ENCODE measurements at places on chromosomes 1 and 21. TPM values are rescaled to one million over a fixed set of nuclear protein-coding genes. Genes with fewer than 3 reads are reported as not detected.
A peak's percentile ranks its signal among the peaks of the same experiment; 100 is the strongest.

Gene AMY1A
- not detected for total RNA-seq

- no peak for ATAC-seq
Observed at GRCh38 chr1:157288996-157289395, 150.8 kb upstream of the ETV3 start.

Gene AMY2A
- not detected for total RNA-seq

Gene CGN
- total RNA-seq: 0.42 TPM

DNA sequence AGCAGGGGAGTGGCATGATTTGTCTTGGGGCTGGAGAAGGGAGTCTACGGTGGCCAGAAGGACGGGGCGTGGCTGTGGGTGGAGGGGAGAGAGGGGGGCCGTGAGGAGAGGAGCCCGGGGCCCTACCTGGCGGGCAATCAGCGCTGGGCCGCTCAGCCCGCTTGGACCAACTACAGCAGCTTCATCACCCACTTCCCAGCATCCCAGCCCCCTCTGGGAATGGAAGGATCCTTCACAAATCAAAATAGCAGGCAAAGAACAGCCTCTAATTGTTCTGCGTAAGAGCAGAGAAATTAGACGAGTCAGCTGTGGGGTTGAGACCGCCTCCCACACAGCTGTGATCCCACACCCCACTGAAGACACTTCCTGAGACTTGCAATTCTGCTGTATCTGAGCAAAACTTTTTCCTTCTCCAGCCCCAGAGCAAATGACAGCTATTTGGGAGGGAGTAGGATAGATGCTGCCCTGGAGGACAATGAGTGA is 43.5 kb downstream of the OPRD1 start:
- no peak for ATAC-seq

GRCh38 chr1:197787056-197787455 is 11.8 kb upstream of the DENND1B start:
- no peak for ATAC-seq

- ATAC-seq: no peak
Observed at GRCh38 chr1:184052750-184053149, 1.2 kb downstream of the TSEN15 start.

DNA sequence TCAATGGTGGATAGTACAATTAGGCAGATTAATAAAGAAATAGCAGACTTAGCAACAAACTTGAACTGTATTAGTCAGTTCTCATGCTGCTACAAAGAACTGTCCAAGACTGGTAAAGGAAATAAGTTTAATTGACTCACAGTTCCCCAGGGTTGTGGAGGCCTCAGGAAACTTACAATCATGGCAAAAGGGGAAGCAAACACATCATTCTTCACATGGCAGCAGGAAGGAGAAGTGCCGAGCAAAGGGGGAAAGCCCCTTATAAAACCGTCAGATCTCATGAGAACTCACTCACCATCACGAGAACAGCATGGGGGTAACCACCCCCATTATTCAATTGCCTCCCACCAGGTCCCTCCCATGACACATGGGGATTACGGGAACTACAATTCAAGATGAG is 27.1 kb upstream of the PDE4B start:
- ATAC-seq: no peak

- no peak for ATAC-seq
Observed at GRCh38 chr1:202802998-202803932, 5.0 kb downstream of the KDM5B start.

DNA sequence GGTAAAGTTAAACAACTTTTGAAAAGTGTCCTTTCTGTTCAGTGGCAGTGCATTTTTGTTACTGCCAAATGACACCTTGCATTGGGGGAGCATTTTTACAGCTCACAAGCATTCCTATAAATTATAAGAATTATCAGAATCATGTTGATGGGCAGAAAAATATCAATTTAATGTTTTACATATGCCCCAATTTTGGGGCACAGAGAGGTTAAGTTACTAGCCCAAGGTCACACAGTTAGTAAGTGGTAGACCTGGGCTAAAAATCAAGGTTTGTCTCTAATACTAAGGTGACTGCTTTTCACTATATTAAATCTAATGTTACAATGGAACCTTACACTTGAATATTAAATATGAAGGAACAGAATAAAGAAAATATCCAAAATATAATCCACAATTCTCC is 180.1 kb upstream of the IVNS1ABP start:
- ATAC-seq: no peak

Gene RIPK4
- 0.40 TPM for total RNA-seq

Gene ADAMTSL4
- total RNA-seq: 42.9 TPM

Gene CTSS
- total RNA-seq: 9.3 TPM

DNA sequence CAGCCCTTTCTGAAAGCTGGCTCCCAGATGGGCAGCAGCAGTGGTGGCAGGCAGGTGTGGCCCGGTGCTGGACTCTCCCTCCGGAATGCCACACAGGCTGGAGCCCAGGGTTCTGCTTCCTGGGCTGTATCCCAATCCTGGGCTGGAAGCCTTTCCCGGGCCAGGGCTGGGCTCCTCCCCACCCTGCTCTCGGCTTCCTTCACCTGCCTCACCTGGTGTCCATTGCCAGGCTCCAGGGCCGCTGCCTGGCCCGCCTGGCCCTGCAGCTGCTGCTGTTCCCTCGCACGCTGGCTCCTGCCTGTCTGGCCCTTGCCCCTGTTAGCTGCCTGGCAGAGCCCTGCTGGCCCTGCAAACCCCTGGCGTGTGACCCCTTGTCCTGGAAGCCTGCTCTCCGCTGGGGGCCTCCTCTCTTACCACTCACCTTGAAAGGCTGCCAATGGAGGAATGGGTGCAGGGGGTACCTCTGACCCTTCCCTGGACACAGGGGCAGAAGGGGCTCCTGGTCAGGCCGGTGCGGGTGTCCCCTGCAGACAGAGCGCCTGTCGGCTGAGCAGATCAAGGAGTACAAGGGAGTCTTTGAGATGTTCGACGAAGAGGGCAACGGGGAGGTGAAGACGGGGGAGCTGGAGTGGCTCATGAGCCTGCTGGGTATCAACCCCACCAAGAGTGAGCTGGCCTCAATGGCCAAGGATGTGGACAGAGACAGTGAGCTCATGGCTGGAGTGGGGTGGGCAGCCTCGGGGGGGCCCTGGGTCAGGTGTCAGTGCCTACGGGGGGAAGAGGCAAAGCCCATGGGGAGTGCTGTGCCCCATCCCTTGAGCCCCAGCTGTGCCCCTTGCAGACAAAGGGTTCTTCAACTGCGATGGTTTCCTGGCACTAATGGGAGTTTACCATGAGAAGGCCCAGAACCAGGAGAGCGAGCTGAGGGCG is 1.1 kb downstream of the CALML6 start:
- no peak for ATAC-seq

GRCh38 chr1:58442114-58442513 is 104.4 kb downstream of the OMA1 start:
- ATAC-seq: no peak

Gene KIF17
- total RNA-seq: 3.5 TPM

Gene KIRREL1
- total RNA-seq: 45.4 TPM

GRCh38 chr1:3863231-3863935 is 6.1 kb downstream of the DFFB start:
- no peak for ATAC-seq

DNA sequence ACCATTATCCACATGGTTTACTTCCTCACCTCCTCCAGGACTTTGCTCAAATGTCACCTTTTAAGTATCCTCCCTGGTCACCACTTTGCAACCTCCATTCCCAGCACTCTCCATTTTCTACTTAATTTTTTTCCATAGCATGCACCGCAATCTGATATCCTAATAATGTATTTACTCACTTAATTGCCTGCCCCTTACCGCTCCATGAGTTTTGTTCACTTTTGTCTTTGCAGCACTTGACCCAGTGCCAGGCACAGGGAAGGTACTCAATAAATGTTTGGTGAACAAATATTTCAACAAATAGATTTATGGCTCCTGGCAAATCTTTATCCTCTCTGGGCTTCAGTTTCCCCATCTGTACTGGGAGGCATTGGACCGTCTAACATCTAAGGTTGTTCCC is 53.6 kb downstream of the UBE2T start:
- no peak for ATAC-seq

DNA sequence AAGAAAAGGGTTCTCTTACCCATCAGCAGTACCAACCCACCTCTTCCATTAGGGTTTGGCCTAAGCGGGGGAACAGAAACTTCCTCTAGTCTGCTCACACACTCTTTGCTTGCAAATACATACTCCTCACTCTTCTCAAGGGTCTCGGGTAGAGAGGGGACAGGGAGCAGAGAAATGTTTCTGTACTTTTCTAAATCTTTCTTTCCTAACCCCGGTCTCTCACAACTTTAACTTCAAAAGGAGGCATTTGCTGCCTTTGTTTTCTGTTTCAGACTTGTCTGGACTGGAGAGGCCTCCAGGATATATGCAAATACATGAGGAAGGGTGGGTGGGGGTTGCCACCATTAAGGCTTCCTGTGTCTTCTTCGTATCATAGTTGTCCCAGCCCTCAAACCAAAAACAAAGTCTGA is 10.5 kb upstream of the LAX1 start:
- ATAC-seq: no peak

DNA sequence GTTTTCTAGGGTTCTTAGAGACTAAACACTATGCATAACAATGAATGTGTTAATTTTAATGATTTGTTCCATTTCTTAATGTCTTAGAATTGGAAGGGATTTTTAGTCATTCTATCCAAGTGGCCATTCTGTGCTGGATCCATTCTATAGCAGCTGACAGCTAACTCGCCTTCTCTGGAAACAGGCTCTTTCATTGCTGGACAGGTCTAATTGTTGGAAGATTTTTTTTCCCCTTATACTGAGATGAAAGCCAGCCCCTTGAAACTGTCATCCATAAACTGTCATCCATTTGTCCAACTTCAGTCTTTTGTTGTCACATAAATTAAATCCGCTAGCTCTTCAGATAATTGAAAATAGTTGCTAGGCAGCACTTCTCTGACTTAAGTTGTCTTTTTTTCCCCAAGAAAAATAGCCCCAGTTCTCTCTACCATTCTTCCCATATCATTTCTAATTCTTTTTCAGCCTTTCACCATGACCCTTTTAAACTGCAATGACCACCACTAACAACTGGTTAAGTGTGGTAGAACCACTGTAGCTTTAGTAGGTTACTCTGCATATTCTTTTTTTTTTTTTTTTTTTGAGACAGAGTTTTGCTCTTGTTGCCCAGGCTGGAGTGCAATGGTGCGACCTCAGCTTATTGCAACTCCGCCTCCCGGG is 19.7 kb downstream of the AK4 start:
- ATAC-seq: no peak

DNA sequence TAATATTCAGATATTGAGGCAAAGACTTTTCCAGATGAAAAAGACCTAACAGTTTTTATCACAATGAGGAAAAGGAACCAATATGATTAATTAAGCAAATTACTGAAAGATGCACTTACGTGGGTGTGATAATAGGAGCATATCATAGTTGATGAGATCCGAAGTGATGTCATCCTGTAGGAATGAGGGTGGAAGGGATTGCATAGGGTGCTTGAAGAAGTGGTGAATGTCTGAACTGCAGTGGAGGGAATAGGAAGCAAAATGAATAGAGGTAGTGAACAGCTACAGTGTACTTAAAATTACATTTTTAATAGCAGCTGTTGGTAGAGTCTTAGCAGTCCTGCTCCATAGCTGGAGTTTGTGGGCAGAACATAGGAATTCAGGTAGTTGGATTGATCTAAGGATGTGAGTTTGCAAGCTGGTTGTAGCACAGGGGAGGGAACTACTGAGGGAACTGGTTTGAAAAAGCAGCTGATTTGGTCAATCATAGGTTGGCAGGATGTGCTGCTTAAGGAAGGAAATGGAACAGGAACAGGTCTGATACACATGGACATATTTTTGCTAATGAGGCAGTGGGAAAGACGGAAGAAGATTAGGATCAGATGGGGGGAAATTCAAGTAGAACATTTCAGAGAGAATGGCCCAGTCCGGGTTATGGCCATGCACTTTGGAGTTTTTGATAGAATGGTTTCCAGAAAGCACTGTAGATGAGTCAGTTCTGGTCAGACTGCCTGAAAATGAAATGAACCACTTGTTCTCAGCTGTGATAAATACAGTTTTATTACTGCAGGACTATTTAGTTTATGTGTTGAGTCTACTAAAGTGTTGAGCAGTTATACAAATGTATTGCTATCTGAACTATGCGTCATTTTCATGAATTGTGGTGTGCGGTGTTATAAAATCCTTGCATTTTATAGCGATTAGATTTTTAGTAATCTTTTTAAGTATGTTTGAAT is 155.8 kb downstream of the RYR2 start:
- no peak for ATAC-seq

- no peak for ATAC-seq
Observed at GRCh38 chr1:152034654-152035538, 1.9 kb downstream of the S100A11 start.

GRCh38 chr1:119737040-119737682 is 25.4 kb downstream of the PHGDH start:
- no peak for ATAC-seq

Gene TNFAIP8L2
- 4.0 TPM for total RNA-seq

Gene KISS1
- total RNA-seq: not detected

DNA sequence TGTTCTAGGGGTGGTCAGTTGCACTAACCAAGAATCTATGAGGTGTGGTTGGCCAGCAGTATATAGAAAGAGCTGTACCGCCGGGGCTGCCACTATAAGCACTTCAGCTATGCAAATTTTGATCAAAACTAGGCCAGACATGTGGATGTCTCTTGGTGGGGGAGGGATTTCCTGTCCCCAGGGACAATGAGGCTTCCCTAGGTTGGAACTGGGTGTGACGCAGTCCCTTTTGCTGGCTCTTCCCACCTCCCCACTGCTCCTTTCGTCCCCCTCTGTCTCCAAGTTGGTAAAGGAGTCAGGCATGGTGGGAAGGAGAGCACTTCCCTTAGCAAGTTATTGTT is 13.6 kb downstream of the SDCCAG8 start:
- no peak for ATAC-seq

Gene SRM
- total RNA-seq: 29.3 TPM

- ATAC-seq: no peak
Observed at GRCh38 chr1:243730487-243731150, 119.4 kb downstream of the AKT3 start.

- no peak for ATAC-seq
Observed at GRCh38 chr1:230568008-230568407, 74.3 kb upstream of the COG2 start.

Gene TMEM269
- total RNA-seq: not detected

DNA sequence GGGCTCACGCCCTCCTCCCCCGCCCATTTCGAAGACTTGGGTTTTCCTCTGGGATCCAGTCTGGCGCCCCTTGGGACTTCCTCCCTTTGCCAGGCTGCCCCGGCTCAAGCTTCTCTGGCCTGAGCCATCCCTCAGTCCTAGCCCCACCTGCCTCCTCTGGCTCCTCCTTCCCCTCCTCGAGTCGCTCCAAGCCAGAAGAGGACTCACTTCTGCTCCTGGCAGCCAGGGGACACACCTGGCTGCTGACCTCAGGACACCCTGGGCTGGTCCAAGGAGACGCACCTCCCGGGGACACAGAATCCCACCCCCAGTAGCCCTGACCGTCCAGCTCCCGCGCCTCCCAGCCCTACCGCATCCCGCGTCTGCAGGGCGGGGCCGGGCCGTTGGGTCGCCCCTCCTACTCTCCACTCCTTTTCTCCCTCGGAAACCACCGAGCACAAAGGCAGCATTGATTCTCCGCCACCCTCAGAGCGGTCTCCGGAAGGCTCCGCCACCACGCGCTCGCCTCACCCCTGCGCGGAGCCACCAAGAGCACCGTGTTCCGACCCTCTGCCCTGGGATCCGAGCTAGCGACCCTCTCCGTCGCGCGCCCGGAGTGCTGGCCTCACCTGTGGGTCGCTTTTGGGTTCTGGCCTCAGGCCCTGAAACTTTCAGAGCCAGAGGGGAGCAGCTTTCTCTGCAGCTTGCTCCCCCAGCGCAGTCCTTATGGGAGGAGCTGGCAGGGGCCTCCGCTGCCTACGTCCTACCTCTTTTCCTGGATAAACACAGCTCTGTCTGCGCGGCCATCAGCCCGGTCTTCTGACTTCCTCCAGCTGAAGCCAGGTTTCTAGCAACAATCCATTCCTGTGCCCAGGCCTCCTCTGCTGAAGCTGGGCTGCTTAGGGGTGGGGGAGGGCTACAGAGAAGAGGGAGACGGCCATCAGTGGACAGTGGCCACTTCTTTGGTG is at the start of gene C2CD4D:
C2CD4D (minus strand) TSS at position 364 of the 947 bp plus-strand sequence. CDS start 831 bp downstream, outside the sequence.
- ATAC-seq: peak; percentile 27

Measured in gastroesophageal sphincter (tissue), 4 donors.